ENCODE measurements at places on chromosomes 1 and 21.

DNA sequence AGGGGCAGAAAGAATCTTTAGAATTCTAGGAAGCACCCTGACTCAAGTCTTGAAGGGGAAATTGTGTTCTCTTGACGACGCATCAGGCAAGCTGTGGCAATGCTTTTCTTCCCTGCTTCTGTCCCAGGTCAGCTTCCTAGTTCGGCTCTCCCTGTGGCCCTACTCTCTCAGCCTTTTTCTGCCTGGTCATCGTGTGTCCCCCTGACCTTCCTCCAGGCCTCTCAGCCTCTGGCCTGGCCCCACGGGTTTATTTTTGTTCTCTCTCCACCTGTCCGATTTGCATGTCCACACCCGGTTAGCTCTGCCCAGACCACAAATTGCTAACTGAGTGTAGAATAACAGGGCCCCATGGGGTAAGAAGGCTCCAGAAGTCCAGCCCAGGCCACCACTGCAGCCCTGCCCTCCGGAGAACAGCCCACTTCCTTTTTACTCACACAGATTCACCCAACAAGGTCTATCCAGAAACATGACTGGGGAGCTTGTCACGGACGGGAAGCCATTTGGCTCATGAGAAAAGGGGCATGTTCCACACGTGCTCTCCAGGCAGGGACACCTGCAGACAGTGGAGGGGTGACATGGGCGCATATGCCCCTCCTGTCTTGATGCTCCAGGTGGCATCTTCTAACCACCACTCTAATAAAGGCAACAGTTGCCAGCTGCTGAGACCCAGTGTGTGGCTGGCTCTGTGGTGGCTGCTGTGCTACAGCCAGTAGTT is 9.8 kb downstream of the KCNN3 start:
- no peak for DNase-seq

- DNase-seq = no peak
Observed at GRCh38 chr1:22323141-22323845, 128.4 kb upstream of the ZBTB40 start.

DNA sequence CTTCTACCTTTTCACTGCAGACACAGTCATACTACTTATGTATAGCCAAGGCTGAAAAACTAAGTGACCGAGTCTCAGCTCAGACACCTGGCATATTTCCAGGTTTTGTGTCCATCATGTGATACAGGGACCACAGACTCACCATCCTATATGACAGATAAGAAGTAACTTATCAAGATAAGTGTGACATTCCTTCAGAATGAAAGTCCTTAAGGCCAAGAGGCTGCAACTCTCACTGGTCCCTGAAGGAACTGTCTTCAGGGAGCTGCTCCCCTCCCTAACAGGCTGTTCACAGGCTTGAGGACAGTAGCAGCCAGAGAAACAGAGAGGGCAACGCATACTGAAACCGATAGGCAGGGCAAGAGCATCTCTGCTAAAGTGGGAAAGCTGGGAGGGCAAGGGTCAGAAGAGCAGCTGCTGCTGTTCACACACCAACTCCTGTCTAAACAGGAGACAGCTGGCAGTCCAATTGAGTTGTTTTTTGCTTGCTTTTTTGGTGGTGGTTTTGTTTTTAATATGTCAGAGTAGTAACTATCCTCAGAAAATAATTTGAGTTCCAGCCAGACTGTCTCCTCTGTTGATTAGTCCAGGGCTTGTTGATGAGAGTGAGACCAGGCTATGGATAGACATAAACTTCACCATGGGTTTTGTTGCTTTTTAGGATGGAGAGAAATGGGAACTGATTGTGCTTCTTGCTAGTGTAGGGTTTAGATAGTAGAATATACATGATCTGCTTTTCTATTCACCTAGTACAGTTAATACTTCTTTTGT is 67.7 kb downstream of the MACF1 start:
- no peak for DNase-seq

GRCh38 chr1:244409701-244410100 is 42.0 kb downstream of the ADSS2 start:
- no peak for DNase-seq

DNA sequence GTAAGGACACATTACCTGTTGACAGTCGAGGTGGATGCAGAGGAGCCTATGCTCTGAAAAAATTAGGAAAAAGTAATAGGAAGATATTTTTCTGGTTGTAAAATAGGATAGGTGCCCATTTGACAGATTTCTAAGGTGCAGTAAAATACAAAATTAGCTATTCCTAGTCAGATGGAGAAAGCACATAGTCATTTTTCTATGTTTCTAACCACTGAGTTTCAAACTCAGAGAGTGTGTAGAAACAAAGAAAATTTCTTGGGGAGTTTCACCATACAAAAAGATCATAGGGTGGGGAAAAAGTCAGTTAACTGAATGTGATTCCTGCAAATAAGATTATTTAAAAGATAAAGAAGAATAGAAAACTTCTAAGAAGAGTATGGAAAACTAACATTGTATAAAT is 666.9 kb downstream of the KCNT2 start:
- no peak for DNase-seq

DNA sequence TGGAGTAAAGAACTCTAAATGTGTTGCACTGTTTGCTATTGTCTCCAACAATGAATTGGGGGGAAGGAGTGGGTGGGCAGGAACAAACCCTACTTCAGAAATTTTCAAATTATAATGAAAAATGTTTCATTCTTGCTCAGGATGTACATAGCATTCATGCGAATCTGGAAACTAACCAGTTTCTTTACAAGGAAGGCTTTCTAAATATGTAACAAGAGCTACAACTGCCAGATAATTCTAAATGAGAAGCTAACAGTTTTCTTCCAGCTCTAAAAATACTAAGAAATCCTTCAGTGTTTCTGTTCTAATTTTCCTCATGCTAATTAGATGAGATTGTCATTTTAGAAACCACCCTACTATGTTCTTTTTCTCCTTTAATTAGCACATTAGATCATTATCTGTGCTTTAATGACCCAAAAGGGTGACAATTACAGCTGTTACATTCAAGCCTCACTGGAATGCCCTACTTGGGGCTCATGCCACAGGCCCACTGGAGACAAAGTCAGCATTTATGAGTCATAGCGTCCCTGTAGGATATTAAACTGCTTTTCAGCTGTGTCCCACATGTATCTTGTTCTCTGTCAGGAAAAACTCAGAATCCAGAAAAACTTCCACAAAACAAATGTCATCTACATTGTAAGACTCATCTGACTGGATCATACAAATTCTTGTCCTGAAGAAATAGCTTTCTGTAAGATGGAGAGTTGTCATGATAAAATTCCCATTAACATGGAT is 804.6 kb upstream of the CXADR start:
- no peak for DNase-seq

DNA sequence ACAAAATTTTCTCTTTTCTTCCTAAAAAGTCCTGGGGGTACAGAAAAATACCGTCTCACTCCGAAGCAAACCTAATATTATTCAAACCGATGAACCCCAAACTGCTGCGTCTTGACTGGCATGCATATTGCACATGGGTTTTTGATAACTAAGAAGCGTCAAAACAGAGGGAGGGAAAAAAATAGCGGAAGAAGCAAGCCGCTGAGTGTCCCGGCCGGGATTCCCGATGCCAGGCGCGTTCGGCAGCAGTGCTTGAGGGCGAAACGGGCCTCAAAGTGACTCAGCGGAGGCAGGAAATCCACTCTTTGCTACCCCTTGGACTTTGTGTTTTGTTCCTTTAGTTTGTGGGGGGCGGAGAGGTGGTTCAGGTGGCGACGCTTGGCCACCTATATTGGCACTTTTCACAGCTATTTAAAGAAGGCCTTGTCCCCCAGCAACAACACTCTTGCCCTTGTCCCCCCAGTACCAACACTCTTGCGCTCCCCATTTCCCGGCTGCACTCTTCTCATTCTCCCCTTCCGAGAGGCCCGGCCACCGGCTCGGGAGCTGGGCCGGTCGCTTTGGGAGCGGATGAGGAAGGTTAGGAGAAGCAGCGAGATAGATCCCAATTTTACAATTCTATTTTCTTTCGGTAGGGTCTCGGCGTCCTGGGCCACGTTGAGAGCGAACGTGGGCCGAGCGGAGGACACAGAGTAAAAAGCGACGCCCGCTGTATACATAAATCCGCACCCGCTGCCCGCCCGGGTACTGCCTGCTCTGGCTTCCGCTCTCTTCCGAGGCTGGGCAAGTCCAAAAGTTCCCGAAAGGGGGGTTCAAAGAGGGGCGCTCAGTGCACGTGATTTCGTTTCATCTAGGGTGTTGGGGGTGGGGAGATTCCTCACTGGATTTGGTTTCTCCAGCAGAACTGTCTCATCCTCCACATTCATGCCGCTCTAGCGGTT is 2.5 kb downstream of the LMX1A start:
- no peak for DNase-seq

GRCh38 chr1:78958711-78959110 is 47.8 kb downstream of the ADGRL4 start:
- no peak for DNase-seq

GRCh38 chr1:246526915-246527314 is 19.8 kb upstream of the SMYD3 start:
- no peak for DNase-seq

- no peak for DNase-seq
Observed at GRCh38 chr1:216457356-216457755, 34.1 kb upstream of the USH2A start.

DNA sequence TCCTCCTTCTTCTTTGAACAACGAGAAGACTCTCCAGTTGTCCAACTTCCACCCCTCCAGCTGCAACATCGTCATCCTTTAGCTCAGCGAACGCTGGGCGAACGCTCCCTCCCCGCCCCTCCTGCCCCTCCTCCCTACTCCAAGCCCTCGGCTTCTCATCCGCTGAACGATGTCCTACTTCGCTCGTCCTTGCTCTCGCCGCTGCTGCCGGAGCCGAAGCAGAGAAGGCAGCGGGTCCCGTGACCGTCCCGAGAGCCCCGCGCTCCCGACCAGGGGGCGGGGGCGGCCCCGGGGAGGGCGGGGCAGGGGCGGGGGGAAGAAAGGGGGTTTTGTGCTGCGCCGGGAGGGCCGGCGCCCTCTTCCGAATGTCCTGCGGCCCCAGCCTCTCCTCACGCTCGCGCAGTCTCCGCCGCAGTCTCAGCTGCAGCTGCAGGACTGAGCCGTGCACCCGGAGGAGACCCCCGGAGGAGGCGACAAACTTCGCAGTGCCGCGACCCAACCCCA is at the start of gene BCAN:
Gene BCAN, plus strand, starts transcription at position 357 of the 504 bp plus-strand sequence. CDS start 3,938 bp downstream, outside the sequence.
- no peak for DNase-seq

DNA sequence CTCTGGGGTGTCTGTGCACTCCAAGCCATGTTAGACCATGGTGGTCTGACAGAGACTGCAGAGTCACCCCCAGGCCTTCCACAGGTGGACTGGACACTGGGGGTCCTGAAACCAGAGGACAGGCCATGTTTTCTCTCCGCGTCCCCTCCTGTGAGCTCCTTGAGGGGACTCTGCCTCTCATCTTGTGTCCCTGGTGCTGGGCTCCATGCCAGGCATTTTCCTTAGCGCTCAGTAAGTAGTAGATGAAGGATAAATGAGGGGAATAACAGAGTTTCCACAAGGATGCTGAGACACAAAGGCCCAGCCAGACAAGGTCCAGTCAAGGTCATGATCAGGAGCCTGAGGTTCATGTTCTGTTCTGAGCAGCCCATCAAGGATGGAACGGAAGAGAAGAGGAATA is 57.4 kb downstream of the FAM163A start:
- no peak for DNase-seq

- no peak for DNase-seq
Observed at GRCh38 chr1:19656780-19657466, 7.8 kb upstream of the HTR6 start.

DNA sequence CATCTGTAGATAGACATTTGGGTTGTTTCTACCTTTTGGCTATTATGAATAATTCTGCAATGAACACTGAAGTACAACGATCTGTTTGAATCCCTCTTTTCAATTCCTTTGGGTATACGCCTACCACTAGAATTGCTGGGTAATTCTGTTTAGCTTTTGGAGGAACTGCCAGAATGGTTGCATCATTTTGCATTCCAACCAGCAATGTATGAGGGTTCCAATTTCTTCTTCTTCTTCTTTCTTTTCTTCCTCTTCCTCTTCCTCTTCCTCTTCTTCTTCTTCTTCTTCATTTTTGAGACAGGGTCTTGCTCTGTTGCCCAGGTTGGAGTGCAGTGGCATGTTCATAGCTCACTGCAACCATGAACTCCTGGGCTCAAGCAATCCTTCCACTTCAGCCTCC is 13.8 kb upstream of the THEM5 start:
- no peak for DNase-seq

DNA sequence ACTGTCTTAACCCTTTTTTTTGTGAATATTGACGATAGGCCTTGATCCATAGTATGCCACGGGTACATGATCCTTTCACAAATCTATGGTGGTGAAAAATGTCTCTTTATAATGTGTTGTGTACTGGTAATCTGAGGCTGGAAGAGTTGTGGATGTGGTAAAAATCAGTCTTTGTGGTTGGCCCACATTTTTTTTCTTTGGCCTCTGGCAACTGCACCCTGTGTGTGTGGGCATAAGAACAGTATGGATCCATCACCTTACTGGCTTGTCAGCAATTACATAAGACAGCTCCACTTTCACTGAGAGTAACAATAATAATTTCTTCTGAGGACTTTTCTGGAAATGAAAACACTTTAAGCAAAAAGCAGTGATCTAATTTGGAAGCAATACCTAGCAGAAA is 101.6 kb downstream of the GABPA start:
- no peak for DNase-seq

- no peak for DNase-seq
Observed at GRCh38 chr21:34800797-34801518, 132.2 kb downstream of the CLIC6 start.

GRCh38 chr1:119286587-119287181 is 81.9 kb upstream of the HAO2 start:
- no peak for DNase-seq

DNA sequence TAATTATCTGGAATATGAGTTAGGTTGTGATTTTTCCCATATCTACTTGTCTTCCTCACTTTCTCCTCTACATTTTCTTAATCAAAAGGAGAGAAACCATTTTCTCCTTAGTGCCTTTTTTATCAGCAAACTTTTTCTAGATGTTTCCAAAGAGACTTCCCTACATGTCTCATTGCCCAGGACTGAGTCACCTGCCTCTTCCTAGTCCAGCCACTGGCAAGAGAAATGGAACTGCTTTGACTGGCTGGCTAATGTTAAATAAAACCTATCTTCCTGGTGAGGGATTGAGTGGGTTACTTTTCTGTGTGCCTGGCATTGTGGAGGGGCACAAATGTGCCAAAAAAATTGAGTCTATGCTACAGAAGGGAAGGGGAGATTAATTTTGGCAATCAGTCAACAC is 52.1 kb upstream of the CD5L start:
- DNase-seq = no peak
